Hematopoietic multipotent progenitor cell treated with erythropoietin and hydrocortisone succinate and interleukin-3 and kit ligand, for 6 days (in vitro differentiated cells): ENCODE measurements at places on chromosomes 12 and 14.

DNA sequence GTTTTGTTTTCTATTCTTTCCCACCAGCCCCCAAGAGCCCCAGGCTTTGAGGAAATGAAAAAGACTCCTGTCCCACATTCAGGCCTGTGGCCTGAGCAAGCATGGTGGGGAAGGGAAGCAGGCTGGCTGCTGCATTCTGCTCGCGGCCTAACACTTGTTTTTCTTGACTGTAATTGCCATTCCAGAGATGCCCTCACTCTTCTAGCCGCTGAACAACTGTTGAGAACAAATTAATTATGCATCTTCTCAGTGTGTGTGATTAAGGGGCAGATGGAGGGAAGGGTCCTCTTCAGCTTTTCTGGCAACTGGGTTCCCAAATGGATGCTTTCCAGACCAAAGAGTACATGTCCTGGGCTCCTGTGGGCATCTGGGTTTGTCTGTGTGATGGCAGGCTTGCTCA is 43.3 kb downstream of the ADCK1 start:
- no peak for DNase-seq

DNA sequence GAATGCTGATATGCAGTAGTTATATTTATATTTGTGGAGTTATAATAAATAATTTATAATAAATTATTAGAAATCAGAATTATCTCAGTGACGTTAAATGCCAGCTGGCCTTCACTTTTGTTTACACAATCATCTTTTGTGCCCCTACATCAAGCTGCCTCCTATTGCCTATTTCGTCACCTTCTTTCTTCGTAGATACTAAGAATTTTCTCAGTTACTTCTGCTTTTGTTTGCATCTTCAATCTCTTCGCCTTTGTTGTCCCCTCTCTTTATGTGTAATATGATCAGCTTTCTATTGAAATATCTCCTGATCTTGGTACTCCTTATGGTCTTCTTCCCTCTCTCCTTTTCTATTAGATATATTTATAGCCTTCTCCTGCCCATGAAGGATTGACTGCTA is 197.0 kb downstream of the ERC1 start:
- peak; percentile 60 for DNase-seq

DNA sequence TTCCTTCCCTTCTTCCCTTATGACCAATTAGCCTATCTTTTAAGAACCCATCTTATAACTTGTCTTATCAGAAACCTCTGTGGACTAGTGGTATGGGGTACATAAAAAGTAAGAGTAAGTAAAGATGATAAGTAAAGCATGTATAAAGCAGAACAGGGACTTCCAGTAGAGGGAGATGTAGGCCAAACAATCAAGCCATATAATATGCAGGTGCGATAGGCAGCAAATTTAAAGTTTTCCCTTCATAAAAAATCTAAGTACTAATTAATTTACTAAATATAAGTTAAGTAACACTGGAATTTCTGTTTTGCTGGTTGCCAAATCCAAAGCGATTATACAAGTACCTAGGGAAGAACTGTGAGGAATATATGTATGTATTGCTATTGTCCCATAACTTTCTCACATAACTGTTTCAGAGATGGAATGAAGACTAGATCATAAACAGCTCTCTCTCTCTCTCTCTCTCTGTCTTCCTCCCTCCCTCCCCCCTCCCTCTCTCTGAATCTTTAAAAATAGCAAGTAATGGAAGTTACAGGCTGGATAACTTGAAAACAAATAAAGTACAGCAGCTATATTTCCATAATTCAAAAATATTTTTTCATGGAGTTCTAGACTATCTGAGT is 25.7 kb downstream of the METTL25 start:
- DNase-seq, result peak; percentile 49

- no peak for DNase-seq
Measured at GRCh38 chr14:44613061-44613712, 106.1 kb upstream of the FSCB start.

- no peak for DNase-seq
Measured at GRCh38 chr14:54337314-54337713, 59.5 kb upstream of the CDKN3 start.

DNA sequence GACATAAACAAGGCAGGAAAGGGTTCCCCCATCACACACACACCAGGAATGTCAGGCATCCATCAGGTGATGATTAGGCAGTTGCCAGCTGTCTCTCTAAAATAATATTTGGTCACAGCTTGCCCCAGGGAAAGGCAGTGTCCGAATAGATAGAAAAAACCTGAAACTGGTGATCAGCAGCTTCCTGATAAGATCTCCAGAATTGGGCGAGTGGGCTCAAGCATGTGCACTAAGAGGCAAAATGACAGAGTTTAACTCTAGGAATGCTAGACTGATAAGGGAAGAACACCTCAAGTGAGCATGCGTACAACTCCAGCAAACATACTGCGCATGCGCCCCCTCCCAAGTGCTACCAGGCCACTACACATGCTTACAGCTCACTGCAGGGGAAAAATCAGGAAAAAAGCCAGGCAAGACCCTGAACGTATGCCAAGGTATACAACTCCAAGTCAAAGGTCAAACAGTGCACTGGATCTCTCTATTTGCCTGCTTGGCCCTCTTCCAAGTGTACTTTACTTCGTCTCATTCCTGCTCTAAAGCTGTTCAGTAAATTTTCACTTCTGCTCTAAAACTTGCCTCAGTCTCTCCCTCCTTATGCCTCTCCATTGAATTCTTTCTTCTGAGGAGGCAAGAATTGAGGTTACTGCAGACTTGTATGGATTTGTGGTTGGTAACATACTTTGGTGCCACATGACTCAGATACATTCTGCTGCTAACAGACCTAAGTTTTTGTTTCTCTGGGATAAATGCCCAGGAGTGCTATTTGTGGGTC is 73.5 kb upstream of the VASH1 start:
- no peak for DNase-seq

- no peak for DNase-seq
Measured at GRCh38 chr12:26595806-26596205, 237.2 kb downstream of the ITPR2 start.

DNA sequence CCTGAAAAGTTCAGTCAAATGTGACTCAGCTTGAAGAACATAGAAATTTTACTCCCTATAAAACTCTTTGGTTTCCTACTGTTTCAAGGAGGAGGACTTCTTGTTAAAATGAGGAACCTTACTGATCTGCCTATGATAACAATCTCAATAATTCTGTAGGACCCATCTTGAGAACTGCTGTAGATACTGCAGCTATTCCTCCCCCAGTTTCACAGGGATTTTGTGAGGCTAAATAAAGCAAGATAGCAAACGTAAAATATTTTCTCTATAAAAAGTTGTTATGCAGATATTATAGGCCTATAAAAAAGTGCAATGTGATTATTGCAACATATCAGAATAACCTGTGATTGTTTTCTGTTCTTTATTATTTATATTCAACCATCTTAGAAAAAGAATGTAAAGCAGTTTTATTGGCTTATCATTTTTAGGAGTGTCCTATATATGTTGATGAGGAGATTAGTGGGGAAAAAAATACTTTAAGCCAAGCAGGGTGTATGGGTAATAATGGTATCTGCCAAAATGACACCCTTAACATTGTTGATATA is 12.1 kb downstream of the CLEC14A start:
- DNase-seq, result no peak

- DNase-seq, result no peak
Measured at GRCh38 chr12:95328708-95329107, 111.1 kb downstream of the VEZT start.
